ENCODE measurements at places on chromosomes 16 and 17.

GRCh38 chr17:83123896-83124801, 44.7 kb downstream of the METRNL start:
- no peak for DNase-seq

DNA sequence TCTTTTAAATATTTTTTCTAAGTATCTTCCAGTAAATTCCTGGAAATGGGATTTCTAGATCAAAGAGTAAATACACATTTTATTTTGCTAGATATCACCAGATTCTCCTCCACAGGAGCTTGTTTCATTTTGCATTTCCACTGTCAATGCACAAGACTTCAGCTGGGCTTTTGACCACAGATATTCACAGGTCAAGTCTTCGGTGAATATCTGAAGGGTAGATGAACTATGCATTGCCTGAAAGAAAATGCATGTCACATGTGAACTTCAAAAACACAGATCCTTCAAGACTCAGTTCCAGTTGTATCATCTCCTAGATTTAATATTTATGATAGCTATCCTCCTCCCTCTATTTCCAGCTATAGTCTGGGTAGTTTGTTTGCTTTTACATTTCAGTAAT, 963.6 kb upstream of the GOT2 start:
- no peak for DNase-seq

DNA sequence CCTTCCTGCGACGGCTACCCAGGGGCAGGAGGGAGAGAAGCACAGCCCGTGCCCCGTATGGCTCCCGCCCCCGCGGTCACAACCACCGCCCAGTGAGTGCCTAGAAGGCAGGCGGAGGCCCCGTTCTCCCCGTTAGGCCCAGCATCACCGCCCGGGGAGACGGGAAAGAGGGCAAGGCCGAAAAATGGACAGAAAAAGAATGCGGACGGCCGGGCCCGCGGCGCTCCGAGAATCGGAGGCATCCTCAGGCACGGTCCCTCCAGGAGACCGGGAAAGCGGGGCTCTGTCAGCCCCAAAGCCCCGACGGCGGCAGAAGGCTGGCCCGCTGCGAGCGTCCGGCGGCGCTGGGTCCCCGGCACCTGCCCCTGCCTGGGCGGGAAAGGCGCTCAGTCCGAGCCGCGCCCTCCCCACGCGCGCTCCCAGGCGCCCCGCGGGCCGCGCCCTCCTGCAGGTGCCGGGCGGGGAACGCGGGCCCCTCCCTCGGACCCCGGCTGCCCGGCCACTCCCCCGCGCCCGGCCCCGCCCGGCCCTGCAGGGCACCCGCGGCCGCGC, 407 bp downstream of the MCRIP1 start:
- DNase-seq, result no peak

GRCh38 chr16:82638095-82638798, 11.5 kb downstream of the CDH13 start:
- DNase-seq, result no peak
